WERI-Rb-1 (cell line): ENCODE measurements at places on chromosomes 6 and 20.

GRCh38 chr6:7669742-7670141, 56.2 kb upstream of the BMP6 start:
- DNase-seq: no peak

GRCh38 chr6:21740376-21741124, 147.0 kb downstream of the SOX4 start:
- no peak for DNase-seq

- no peak for DNase-seq
These were observed 27.1 kb downstream of the PARD6B start for GRCh38 chr20:50758469-50758868.

DNA sequence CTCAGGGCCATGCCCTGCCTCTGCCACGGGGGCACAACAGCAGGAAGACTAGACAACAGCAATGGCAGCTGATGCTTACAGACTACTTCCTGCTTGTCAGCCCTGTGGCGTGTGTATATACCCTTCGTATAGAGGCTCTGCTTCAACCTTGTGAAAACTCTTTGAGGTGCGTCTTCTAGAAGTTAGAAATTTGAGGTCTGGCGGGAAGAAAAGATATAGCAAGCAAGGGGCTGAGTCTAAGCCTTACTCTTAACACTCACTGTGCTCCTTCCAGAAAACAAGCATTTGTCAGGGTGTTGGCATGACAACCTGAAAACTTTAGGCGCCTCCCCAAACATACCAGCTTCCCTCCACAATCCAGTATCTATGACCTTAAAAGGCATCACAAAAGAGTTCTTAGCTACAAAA, 33.3 kb downstream of the JPH2 start:
- no peak for DNase-seq

DNA sequence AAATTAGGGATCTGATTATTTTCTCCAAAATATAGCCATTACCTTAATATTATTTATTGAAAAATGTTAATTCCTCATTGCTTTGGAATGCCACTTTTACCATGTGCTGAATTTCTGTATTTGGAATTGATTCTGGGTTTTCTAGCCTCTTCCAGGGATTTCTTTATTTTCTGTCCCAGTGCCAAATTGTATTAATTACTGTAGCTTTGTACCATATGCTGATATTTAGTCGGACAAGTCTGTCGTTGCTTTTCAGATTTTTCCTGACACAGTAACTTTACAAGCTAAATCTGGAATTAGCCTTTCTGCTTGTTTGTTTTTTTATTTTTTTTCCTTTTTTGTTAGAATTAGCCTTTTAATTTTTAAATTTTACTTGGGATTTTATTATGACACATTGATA, 10.9 kb upstream of the TMEM14B start:
- DNase-seq: no peak

DNA sequence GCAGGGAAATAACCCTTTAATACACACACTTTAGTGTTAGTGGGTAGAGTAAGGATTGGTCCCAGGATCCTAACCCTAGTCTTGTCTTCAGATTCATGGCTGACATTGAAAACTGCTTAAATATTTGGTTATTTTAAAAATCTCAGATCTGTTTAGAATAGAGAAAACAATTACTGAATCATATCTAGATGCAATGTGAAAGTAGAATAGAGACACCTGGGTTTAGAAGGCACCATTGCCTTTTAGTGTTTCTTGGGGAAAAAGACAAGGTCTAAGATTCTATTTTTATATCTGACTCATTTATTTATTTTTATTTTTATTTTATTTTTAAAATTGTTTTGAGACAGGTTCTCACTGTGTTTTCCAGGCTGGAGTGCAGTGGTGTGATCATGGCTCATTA, 6.0 kb downstream of the DDX43 start:
- DNase-seq: no peak

GRCh38 chr6:148932731-148933130, 185.9 kb downstream of the UST start:
- no peak for DNase-seq

DNA sequence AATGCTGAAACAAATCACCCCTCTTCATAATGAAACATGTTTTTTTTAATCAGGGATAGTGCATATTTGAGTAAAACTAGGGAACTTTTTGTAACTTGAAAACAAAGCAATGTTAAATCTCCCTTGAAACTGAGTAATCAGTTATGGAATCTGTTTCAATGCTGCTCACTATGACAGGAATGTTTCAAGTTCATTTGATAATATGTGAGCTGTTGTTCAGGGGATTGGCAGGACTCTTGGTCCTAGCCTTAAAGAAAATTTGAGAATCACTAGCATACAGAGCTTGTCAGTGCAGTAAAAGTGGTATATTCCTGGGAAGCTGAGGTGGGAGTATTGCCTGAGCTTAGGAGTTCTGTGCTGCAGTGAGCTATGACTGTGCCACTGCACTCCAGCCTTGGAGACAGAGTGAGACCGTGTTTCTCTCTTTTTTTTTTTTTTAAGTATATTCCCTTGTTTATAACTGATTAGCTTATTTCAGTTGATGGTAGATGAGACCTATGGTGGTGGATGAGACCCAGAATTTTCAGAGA, 21.6 kb upstream of the CALHM6 start:
- DNase-seq: no peak

DNA sequence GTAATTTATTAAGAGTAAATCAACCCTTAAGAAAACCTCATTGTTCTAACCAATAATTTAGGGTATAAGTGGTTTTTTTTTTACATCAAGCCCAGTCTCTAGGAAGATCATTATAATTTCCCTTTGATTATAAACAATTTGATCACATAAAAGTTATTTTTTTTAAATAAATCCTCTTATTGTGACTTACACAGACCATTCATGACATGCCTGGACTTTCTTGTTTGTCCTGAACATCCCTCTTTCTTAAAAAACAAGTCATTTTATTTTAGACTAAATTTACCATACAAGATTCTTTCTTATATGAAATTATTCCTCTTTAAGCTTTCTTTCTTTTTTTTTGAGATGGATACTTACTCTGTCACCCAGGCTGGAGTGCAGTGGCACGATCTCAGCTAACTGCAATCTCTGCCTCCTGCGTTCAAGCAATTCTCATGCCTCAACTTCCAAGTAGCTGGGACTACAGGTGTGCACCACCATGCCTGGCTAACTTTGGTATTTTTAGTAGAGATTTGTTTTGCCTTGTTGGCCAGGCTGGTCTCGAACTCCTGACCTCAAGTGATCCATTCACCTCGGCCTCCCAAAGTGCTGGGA, 53.6 kb upstream of the AGPAT4 start:
- DNase-seq: no peak

GRCh38 chr6:88840796-88841539, 122.5 kb downstream of the RNGTT start:
- no peak for DNase-seq

- DNase-seq: no peak
These were observed 33.1 kb downstream of the RALGAPA2 start for GRCh38 chr20:20679316-20679715.

DNA sequence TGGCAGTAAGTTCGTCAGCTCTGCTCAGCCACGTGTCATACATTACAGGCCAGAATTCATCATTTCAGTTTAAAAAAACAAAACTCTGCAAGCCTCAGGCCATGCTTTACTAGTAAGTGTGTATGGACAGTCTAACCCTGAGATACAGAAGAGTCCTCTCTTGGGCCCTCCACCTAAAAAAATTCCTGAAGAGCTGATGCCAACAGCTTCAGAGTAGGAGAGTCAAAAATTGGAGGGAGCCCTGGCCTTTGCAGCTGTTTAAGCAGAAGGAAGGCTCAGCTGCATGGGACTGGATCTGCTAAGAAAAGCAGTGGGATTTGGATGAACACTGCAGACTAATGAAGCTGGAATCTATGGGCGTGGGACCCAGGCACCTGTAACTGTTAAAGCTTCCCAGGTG, 47.2 kb upstream of the FAM8A1 start:
- DNase-seq: no peak

GRCh38 chr6:35794536-35795452, 2.3 kb downstream of the CLPS start:
- DNase-seq: no peak
